Progenitor cell of endocrine pancreas (in vitro differentiated cells): ENCODE measurements at places on chromosomes 1 and 21. TPM values are rescaled to one million over a fixed set of nuclear protein-coding genes. Genes with fewer than 3 reads are reported as not detected.

SRM gene
- 62.6 and 64.6 TPM in 2 replicates for total RNA-seq

LYPD8 gene
- not detected in 2 replicates for total RNA-seq

MORN1 gene
- 34.0 and 35.3 TPM in 2 replicates for total RNA-seq

SLC35F3 gene
- total RNA-seq, result 0.71 and 0.74 TPM in 2 replicates

KDM5B gene
- 312 and 316 TPM in 2 replicates for total RNA-seq

ZNF669 gene
- total RNA-seq, result 19.7 and 21.8 TPM in 2 replicates

NFASC gene
- total RNA-seq, result 6.9 and 8.3 TPM in 2 replicates

PGM1 gene
- 31.1 and 34.5 TPM in 2 replicates for total RNA-seq

CAPN9 gene
- 6.4 and 8.7 TPM in 2 replicates for total RNA-seq

EFNA3 gene
- 9.0 and 10.5 TPM in 2 replicates for total RNA-seq

FCGR1A gene
- not detected in 2 replicates for total RNA-seq

KCNK1 gene
- total RNA-seq, result 9.4 and 9.7 TPM in 2 replicates

RHBDL2 gene
- total RNA-seq, result not detected in 2 replicates

ERVH48-1 gene
- 0.91 and 1.5 TPM in 2 replicates for total RNA-seq

NBPF4 gene
- total RNA-seq, result not detected in 2 replicates

PEF1 gene
- 39.1 and 42.8 TPM in 2 replicates for total RNA-seq

CAPN2 gene
- total RNA-seq, result 20.3 and 33.8 TPM in 2 replicates

CFHR5 gene
- not detected in 2 replicates for total RNA-seq

TRAF3IP3 gene
- not detected in 2 replicates for total RNA-seq

FNBP1L gene
- 132 and 136 TPM in 2 replicates for total RNA-seq

LCE3D gene
- total RNA-seq, result not detected in 2 replicates

CHODL gene
- total RNA-seq, result 0.38 and 0.51 TPM in 2 replicates

UMODL1 gene
- total RNA-seq, result 0.19 TPM in 1 of 2 replicates, not detected in the other

PLA2G5 gene
- total RNA-seq, result not detected in 2 replicates

IL23R gene
- total RNA-seq, result not detected in 2 replicates

BNIPL gene
- total RNA-seq, result 0.91 and 0.93 TPM in 2 replicates

MFAP2 gene
- 170 and 174 TPM in 2 replicates for total RNA-seq

EVI5 gene
- total RNA-seq, result 30.3 and 32.1 TPM in 2 replicates

ST6GALNAC3 gene
- total RNA-seq, result 11.0 and 17.5 TPM in 2 replicates

SLC9A1 gene
- total RNA-seq, result 19.6 and 23.3 TPM in 2 replicates

CYP4Z1 gene
- total RNA-seq, result not detected in 2 replicates

RIPK4 gene
- total RNA-seq, result 28.9 and 30.1 TPM in 2 replicates

SERPINC1 gene
- 0.31 TPM in 1 of 2 replicates, not detected in the other for total RNA-seq

PLA2G2F gene
- total RNA-seq, result not detected in 2 replicates

EXTL2 gene
- 46.3 and 50.4 TPM in 2 replicates for total RNA-seq

APOBEC4 gene
- not detected in 2 replicates for total RNA-seq

DNALI1 gene
- total RNA-seq, result 72.1 and 75.4 TPM in 2 replicates

PTPN7 gene
- total RNA-seq, result not detected in 2 replicates

RUNX3 gene
- 0.07 TPM in 1 of 2 replicates, not detected in the other for total RNA-seq

PLXNA2 gene
- 32.9 and 34.9 TPM in 2 replicates for total RNA-seq

RIMS3 gene
- total RNA-seq, result 7.0 and 7.2 TPM in 2 replicates

SPRR1A gene
- not detected in 2 replicates for total RNA-seq

SPRR2F gene
- total RNA-seq, result 1.7 and 4.0 TPM in 2 replicates

ZRANB2 gene
- 106 and 115 TPM in 2 replicates for total RNA-seq

MLLT11 gene
- 29.5 and 30.0 TPM in 2 replicates for total RNA-seq

CIART gene
- total RNA-seq, result 1.9 and 2.7 TPM in 2 replicates

RNF19B gene
- 14.2 and 16.4 TPM in 2 replicates for total RNA-seq

SLC2A1 gene
- total RNA-seq, result 49.7 and 54.7 TPM in 2 replicates

NECTIN4 gene
- 1.9 and 2.4 TPM in 2 replicates for total RNA-seq

TCEA3 gene
- 12.9 and 13.6 TPM in 2 replicates for total RNA-seq

PKP1 gene
- total RNA-seq, result not detected in 2 replicates

HS2ST1 gene
- total RNA-seq, result 41.4 and 44.2 TPM in 2 replicates

LEMD1 gene
- 13.9 and 15.2 TPM in 2 replicates for total RNA-seq

RPS6KA1 gene
- 26.7 and 29.6 TPM in 2 replicates for total RNA-seq

OR2L5 gene
- not detected in 2 replicates for total RNA-seq

TMPRSS2 gene
- 23.7 and 29.4 TPM in 2 replicates for total RNA-seq

MATN1 gene
- 0.11 and 0.14 TPM in 2 replicates for total RNA-seq
